BJ (cell line): ENCODE measurements at places on chromosomes 2 and 18.

DNA sequence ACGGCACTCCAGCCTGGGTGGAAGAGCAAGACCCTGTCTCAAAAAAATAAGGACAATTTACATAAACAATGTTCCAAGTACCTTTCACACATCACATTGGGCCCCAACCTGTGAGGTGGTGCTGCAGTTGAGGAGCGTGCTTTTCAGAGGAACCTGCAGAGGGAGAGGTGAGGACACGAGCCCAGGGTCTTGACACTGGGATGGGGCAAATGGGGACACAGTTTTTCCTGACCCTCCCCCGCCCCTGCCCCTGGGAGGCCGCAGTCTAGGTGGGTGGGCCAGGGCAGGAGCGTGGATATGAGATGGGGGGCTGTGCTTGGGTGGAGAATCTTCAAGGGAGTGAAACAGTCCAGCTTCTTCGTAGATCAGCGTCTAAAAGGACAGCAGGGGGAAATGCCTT lies 112.9 kb downstream of the SEPTIN10 start:
- DNase-seq: no peak

DNA sequence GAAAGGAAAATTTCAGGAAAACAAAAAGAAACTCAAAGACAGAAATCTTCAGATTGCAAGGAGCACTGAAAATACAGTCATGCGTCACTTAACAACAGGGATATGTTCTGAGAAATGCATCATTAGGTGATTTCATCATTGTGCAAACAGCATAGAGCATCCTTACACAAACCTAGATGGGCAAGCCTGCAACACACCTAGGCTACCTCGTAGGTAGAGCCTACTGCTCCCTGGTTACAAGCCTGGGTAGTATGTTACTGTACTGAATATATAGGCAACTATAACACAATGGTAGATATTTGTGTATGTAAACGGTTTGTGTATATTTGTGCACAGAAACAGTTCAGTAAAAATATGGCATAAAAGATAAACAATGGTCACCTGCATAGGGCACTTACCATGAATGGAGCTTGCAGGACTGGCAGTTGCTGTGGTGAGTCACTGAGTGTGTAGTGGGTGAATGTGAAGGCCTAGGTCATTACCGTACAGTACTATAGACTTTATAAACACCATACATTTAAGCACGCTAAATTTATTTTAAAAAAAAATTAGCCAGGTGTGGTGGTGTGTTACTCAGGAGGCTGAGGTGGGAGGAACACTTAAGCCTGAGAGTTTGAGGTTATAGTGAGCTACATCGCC lies 33.4 kb downstream of the SFXN5 start:
- no peak for DNase-seq

GRCh38 chr2:234623521-234623991 lies 126.7 kb upstream of the ARL4C start:
- DNase-seq: no peak

DNA sequence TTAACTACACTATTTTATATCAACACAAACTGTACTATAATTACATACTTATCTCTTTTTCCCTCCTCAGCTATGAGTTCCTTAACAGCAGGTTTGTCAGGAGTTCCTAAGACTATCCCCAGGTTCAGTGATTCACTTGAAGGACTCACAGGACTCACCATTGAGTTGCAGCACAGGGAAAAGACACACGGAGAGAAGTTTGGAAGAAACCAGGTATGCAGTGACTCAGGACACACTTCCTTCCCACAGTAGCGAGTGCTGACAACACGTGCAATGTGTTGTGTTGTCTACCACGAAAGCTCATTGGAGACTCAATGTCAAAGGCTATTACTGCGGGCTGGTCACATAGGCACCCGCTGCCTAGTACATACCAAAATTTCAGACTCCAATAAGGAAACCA lies 32.0 kb downstream of the MGAT4A start:
- no peak for DNase-seq

GRCh38 chr18:74172697-74173433 lies 24.5 kb downstream of the TIMM21 start:
- DNase-seq: no peak

DNA sequence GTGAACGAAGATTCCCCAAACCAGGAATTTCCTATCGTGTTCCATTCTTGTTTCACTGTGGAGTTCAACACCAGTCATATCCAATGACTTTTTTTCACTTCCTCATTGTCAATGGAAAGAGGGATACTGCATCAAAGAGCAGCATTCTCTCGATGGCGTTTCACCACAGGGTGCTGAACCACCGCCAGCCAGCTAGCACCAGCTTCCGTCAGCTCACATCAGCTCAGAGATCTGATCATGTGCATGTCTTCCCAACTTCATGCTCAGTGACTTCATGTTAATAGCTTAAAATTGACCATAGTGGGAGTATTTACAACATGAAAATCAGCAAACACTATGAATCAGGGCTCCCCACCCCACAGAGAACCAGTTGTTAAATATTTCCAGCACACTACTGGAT lies 359.9 kb downstream of the TNS1 start:
- no peak for DNase-seq

DNA sequence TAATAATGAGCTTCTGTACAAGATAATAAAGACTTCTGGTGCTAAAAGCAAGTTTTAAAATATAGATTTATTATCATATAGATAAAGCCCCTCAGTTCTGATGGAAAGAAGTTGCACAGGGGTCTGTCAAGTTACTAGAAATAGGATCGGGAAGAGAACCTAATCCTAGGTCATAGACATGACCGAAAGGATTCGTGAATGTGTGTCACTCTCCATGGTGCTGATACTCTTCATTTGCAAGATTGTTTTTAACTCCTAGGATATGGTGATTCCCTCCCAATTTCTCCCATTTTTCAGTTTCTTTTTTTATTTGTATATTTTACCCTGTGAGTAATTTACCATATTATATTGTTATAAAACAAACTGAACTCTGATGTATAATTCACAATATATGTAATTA lies 58.9 kb upstream of the CTNNA2 start:
- DNase-seq: no peak

- no peak for DNase-seq
Observed at GRCh38 chr18:9617006-9617542, 2.7 kb upstream of the PPP4R1 start.

DNA sequence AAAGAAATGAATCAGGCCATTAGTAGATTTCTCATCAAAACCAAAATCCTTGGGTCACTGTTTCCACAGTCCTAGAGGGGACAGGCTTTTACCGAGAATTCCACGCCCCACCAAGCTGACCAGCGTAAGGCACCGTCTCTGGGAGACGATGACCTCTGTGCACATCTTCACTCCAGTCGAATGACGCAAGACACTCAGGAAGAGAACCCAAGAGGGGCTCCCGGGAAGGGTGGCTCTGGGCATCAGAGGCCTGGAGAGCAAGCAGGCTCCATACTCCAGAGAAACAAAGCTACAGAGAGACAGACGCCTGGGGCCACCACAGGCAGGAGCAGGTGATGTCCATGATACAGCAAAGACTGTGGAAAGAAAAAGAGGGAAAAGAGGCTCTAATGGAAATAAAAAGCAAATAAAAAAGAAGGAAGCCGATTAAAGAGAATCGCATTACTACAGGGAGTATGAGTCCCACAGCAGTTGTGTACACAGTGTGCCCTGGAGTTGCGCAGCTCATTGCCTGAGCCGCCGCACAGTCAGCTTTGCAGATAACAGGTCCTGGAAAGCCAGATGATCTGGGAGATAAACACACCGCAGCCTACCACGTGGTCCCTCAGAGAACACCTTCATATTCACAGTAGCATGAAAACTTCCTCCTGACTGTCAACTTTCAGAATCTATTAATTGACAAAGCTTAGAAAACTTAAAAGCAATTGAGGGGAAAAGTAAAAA lies 572.7 kb upstream of the SALL3 start:
- no peak for DNase-seq

DNA sequence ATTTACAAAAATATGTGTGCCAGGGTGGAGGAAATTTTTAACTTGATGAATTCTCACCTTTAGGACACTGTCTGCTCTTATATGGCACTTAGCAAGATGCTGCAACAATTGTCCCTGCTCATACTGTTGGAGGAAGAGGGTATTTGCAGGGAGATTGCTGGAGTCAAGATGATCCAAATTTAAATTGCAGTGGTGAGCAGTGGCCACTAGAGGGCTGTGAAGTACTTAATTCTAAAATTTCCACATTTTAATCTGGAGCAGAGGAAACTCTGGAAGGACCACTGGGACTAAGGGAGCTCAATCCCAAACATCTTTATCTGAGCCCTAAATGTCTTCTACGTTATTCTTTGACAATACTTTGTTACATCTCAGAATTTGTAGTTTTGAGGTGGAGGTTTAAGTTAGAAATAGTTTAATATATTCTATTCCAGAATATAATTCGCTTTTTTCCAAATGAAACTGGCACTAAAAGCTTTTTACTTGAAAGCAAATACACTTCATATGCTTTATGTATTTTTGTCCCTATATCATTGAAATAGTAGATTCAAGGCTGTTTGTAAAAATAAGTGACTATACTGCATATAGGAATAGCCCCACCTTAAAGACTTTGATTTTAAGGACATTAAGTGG lies 33.0 kb upstream of the PTH2R start:
- DNase-seq: no peak

GRCh38 chr2:119005051-119005450 lies 63.1 kb downstream of the MARCO start:
- no peak for DNase-seq

DNA sequence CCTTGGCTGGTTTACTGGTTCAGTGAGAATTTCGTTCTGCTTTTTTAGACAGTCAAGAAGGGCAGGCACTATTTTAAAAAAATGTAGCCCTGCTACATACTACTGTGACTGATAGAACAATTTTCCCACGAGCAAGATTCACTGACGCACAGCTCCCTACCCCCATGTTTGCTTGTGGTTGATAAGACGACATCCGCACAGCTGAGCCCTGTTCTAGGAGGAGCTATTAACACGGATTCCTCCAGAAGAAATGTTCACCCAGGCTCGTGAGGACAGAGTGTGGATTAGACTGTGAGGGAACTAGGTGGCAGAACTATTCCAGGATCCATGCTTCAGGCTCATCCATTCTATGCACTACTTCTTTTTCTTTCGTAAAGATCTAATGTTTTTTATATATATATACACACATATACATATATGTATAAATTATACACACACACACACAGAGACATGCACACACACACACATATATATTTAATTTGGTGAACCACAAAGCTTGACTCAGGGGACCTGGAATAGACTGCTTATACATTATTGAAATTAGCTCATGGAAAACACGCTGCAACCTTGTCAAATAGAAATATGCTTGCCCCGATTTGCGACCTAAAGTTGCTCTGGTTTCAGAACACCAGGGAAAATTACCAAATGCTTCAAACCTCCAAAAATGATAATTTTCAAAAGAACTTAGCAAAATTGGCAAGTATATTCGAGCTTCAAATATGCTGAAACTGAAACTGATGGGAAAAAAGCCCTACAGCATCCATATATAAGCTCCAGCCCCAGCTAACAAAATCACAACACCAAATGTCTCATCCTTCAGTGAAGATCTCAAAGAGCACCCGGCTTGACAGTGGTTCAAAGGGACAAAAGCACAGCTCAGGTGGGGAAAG lies 370.4 kb downstream of the SOCS6 start:
- no peak for DNase-seq

GRCh38 chr2:188399159-188399558 lies 107.5 kb downstream of the GULP1 start:
- DNase-seq: no peak

- no peak for DNase-seq
Observed at GRCh38 chr2:97919858-97920257, 75.9 kb downstream of the TMEM131 start.

DNA sequence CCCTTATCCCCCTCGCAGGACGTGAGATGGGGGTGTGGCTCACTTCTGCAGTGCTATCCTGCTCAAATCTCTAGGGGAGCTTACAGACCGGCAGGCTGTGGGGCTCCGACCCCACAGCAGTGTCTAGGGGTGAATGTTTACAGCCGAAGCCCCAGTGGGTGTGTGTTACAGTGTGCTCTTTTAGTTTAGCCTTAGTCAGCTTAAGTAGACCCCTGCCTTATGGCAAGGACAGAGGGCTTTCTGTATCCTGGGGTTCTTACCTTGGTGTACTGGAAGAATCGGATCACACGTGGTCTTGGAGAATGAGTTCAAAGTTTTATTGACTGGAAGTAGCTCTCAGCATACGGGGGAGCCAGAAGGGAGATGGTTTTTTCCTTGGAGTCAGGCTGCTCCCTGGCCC lies 348.2 kb upstream of the GYPC start:
- no peak for DNase-seq

DNA sequence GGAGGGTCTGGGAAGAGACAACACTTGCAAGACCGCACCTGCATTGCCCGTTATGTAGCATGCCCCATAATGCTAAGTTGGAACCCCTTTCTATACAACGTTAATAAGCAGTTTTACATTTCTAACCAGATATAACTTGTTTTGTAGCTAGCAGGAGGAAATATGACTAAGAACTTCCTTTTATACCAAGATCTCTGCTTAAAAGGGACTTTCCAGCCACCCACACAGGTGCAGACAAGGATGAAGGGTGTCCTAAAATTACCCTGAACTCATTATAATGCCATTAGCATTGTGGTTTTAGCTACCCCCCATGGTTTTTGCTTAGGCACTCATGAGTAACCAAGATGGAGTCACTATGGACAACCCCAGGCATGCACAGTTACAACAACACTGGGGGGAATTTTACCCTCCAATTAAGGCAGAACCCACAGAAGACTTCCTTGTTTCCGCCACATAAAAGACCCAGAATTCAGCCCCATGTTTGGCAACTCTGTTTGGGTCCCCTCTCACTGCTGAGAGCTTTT lies 362.8 kb downstream of the CBLN2 start:
- DNase-seq: no peak

DNA sequence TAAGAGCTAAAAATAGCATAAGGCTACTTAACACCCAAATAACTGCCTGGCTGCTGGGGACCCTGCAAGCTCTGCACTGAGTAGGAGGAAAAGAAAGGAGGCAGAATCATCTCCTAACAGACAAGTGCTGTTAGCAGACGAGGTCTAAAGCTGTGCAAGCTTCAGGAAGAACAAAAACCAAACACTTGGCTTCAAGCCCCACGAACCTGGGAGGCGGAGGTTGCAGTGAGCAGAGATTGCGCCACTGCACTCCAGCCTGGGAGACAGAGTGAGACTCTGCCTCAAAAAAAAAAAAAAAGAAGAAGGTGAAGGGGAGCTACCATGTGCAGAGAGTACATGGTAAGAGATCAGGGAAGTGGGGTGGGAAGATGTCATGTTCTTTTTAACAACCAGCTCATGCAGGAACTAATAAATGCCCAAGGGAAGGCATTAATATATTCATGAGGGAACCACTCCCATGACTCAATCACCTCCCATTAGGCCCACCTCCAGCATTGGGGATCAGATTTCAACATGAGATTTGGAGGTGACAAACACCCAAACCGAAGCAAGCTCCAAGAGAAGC lies 28.8 kb upstream of the INO80C start:
- DNase-seq: no peak

DNA sequence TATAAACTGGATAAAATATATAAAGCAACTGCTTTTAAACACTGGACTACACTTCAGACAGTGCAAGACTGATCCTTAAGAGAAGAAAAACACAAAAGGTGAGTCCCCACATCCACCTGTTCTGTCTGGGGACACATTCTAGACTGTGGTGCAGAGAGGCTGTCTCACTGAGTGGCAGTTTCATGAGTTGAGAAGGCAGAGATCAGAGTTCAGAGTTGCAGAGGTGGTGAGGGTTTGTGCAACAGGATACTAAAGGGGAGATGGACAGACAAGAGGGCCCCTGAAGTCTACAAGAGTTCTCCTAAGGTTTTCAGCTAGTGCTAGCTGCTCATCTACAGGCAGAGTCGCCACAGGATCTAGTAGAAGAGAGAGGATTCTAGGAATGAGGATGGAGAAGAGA lies 68.0 kb downstream of the METTL8 start:
- no peak for DNase-seq

GRCh38 chr18:13136056-13136903 lies 82.3 kb upstream of the LDLRAD4 start:
- no peak for DNase-seq

- DNase-seq: peak; percentile 17
Observed at GRCh38 chr2:140247451-140248195, 1467.4 kb upstream of the NXPH2 start.
